Adipose tissue (tissue), 3 donors: ENCODE measurements at places on chromosomes 6 and 20. TPM values are rescaled to one million over a fixed set of nuclear protein-coding genes. Genes with fewer than 3 reads are reported as not detected.

Gene PHACTR3
- 0.42 TPM for polyA plus RNA-seq

Gene UCKL1
- polyA plus RNA-seq: 44.6 TPM

Gene HMGN3
- 85.5 TPM for polyA plus RNA-seq

Gene TJAP1
- 16.4 TPM for polyA plus RNA-seq

Gene SIRPG
- polyA plus RNA-seq: not detected

Gene OVOL2
- polyA plus RNA-seq: not detected

Gene FABP7
- 0.08 TPM for polyA plus RNA-seq

Gene ZNF391
- 1.8 TPM for polyA plus RNA-seq

Gene BPIFB4
- not detected for polyA plus RNA-seq

Gene PMEPA1
- polyA plus RNA-seq: 22.1 TPM

Gene RFX6
- polyA plus RNA-seq: not detected

Gene LST1
- polyA plus RNA-seq: 41.1 TPM

Gene CAGE1
- not detected for polyA plus RNA-seq

Gene C6orf132
- 5.8 TPM for polyA plus RNA-seq
